ENCODE measurements at places on chromosomes 2 and 18. TPM values are rescaled to one million over a fixed set of nuclear protein-coding genes. Genes with fewer than 3 reads are reported as not detected.

Gene TMEM247
- total RNA-seq, result not detected

Gene IL1RN
- total RNA-seq, result not detected

Gene PGAP1
- 24.6 TPM for total RNA-seq

Gene SIX3
- total RNA-seq, result not detected

Gene MGAT4A
- total RNA-seq, result 25.9 TPM

Gene PSD4
- 4.5 TPM for total RNA-seq

Gene BOLL
- not detected for total RNA-seq

Gene MOB1A
- 161 TPM for total RNA-seq

Gene ACVR1C
- total RNA-seq, result 1.2 TPM

Gene TCF23
- 19.4 TPM for total RNA-seq
